ENCODE measurements at places on chromosomes 12 and 14.

DNA sequence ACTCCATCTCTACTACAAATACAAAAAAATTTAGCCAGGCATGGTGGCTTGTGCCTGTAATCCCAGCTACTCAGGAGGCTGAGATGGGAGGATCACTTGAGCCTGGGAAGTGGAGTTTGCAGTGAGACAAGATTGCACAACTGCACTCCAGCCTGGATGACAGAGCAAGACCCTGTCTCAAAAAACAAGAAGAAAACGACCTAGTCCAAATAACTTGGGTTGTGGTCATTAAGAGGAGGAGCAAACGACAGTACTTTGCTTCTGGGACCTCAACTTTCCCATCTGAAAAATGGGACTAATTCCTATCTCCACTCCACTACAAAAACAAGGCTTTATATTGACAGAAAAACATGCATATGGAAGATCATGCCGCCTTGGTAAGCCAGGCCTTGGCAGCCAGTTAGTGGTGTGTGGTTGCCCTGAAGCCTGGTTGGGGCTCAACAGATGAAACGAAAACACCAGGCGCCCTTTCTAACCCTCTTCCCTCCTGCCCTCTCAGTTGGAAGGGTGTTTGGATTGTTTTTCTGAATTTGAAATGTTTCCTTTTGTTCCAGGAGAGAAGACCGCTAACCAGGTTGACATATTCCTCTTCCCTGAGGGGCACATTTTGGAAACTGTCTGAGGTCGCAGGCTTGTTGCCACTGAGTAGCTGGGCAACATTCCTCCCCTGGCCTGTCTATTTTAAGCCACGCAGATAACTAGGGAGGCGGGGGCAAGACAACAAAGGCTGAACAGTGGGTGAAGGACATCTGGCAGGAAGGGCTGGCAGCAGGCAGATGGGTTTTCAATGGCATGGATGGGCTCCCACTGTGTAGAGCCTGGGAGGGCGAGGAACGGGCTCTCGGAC, 13.7 kb upstream of the VPS37B start:
- no peak for DNase-seq
- peaks cover 13% of the 10 kb centered on the region for H3K4me1 ChIP-seq
- no peak overlapping the region for H3K4me3 ChIP-seq
- H3K27me3 ChIP-seq, result no peaks in the 10 kb centered on the region
- H3K27ac ChIP-seq, result no peak overlapping the region

DNA sequence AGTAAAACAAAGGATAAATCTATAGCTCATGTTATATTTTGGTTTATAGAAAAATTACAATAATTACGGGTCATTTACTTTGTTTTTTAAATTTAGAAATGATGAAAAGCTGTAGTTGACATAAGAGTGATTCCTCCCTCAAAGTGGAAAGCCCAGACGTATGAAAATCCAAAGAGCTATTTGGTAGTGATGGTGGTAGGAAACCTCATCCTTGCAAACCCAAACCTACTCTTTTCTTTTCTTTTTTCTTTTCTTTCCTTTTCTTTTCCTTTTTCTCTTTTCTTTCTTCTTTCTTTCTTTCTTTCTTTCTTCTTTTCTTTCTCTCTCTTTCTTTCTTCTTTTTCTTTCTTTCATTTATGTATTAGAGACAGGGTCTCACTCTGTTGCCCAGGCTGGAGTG, 190.3 kb upstream of the RASSF8 start:
- DNase-seq, result no peak
- H3K4me3 ChIP-seq, result no peak overlapping the region
- H3K36me3 ChIP-seq, result no peaks in the 10 kb centered on the region
- H3K4me1 ChIP-seq, result no peaks in the 10 kb centered on the region
- H3K27me3 ChIP-seq, result no peaks in the 10 kb centered on the region

GRCh38 chr14:57227083-57227482, 41.6 kb downstream of the EXOC5 start:
- H3K27me3 ChIP-seq, result no peaks in the 10 kb centered on the region
- no peaks in the 10 kb centered on the region for H3K4me1 ChIP-seq

DNA sequence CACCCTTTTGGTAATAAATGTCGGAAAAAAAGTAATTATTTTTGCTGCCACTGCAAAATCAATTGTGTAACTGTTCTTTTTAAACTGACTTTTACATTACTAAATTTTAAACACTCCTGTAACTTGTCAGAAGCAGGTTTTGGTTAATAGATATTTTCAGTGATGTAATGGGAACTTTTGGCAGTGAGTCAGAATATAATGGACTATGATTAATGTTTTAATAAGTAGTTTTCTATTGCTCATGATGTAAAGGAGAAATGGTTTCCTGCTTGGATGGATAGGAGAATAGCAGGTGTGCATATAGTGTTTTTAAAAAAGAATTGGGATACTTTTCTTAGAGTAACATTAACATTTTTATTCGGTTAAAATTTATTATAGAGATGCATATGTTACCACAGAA, 58.8 kb downstream of the TRMT5 start:
- H3K36me3 ChIP-seq, result peaks cover 2% of the 10 kb centered on the region
- H3K27ac ChIP-seq, result no peak overlapping the region
- no peaks in the 10 kb centered on the region for H3K4me1 ChIP-seq
- H3K27me3 ChIP-seq, result no peaks in the 10 kb centered on the region
- no peak overlapping the region for H3K4me3 ChIP-seq
- no peak for DNase-seq

GRCh38 chr12:54017027-54017788, 8.4 kb downstream of the HOXC8 start:
- H3K4me1 ChIP-seq, result peaks cover 88% of the 10 kb centered on the region
- DNase-seq, result peak; percentile 88
- peaks cover 2% of the 10 kb centered on the region for H3K27me3 ChIP-seq
- peak overlapping the region; percentile 88 for H3K4me3 ChIP-seq
- peak overlapping the region; percentile 100 for H3K27ac ChIP-seq

GRCh38 chr12:128853600-128854197, 421 bp downstream of the GLT1D1 start:
- peaks cover 2% of the 10 kb centered on the region for H3K27me3 ChIP-seq
- no peak for DNase-seq
- H3K36me3 ChIP-seq, result no peaks in the 10 kb centered on the region
- peak overlapping the region; percentile 20 for H3K4me3 ChIP-seq
- peaks cover 15% of the 10 kb centered on the region for H3K4me1 ChIP-seq

GRCh38 chr14:49733836-49734235, 34.1 kb upstream of the KLHDC2 start:
- H3K4me3 ChIP-seq, result no peak overlapping the region
- H3K27me3 ChIP-seq, result no peaks in the 10 kb centered on the region
- no peak overlapping the region for H3K27ac ChIP-seq
- no peaks in the 10 kb centered on the region for H3K4me1 ChIP-seq
- no peak for DNase-seq

DNA sequence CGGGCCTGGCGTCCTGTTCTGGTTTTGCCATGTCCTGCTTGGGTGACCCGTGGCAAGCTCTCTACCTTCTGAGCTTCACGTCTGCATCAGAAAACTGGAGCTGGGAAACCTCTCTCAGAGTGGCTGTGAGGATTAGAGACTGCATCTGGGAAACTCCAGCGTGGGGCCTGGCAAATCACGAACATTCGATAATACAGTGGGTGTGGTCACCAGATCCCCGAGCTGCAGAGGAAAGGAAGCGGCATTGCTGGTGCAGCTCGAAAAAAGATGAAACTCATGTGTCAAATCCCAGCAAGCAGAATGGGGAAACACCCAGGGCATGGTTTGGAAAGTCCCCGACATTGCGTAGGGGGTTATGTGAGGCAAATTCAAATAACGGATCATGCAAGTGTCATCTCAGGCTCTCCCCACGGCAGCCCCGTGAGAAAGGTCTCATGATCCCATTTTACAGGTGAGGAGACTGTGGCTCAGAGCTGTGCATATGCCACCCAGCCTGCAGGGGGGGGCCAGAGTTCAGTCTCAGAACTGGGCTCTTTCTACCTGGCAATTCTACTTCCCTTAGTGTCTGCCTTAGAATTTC, 98.1 kb upstream of the VRK1 start:
- no peak overlapping the region for H3K27ac ChIP-seq
- H3K4me1 ChIP-seq, result no peaks in the 10 kb centered on the region
- H3K4me3 ChIP-seq, result no peak overlapping the region
- no peaks in the 10 kb centered on the region for H3K36me3 ChIP-seq
- H3K27me3 ChIP-seq, result peaks cover 2% of the 10 kb centered on the region

DNA sequence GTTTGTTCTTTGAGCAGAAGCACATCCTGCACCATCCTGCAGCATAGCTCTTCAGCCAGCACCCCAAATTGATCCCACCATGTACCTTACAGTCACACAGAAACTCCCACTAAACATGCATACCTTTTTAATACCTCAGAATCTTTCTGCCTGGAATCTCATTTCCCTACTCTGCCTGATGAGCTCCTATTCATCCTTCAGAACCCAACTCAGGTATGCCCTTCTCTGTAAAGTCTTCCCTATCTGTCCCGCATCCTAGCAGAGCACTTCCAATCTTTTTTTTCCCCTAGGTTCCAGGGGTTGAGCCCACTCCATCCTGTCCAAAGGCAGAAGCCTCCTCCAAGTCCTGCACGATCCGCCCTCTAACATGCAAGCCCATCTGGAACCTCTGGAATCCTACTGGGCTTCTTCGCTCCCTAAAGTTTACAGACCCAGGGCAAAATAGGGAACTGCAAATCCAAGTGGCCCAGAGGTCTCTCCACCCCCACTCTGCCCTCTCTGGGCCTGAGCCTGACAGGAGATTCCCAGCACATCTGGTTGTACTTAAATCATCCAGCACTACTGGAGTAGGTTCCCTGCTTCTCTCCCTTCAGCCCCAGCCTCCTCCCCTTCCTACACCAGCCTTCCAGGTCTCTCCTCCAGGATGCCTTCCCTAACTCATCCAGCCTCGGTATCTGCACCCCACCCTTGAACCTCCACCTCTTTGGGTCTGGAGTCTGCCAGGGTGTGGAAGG, 4.1 kb upstream of the FIGNL2 start:
- H3K27ac ChIP-seq, result no peak overlapping the region
- no peak for DNase-seq
- H3K4me1 ChIP-seq, result peaks cover 35% of the 10 kb centered on the region
- H3K36me3 ChIP-seq, result peaks cover 4% of the 10 kb centered on the region
- H3K27me3 ChIP-seq, result peaks cover 2% of the 10 kb centered on the region

- no peak overlapping the region for H3K27ac ChIP-seq
- DNase-seq, result no peak
- H3K27me3 ChIP-seq, result no peaks in the 10 kb centered on the region
- H3K36me3 ChIP-seq, result peaks cover 7% of the 10 kb centered on the region
- H3K4me1 ChIP-seq, result no peaks in the 10 kb centered on the region
Measured at GRCh38 chr14:88421286-88421685, 35.8 kb downstream of the SPATA7 start.

DNA sequence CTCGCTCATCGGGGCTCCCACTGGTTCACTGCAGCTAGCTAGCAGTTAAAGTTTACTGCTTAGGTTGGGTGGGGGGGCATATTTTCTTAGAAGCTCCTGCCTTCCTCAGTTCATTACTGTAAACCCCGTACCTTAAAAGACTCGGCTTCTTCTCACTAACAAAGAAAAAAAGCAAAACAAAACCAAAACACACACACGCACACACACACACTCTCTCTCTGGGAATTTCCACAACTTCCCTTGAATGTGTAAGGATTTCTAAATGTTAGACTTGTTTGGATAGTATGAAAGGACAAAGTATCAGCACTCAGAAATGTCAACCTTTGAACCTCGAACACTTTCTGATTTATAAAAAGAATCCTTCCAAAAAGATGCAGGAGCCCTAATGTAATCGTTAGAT, 927 bp downstream of the PTHLH start:
- peaks cover 88% of the 10 kb centered on the region for H3K27me3 ChIP-seq
- H3K36me3 ChIP-seq, result no peaks in the 10 kb centered on the region
- peaks cover 36% of the 10 kb centered on the region for H3K4me1 ChIP-seq
- no peak overlapping the region for H3K27ac ChIP-seq

- H3K36me3 ChIP-seq, result no peaks in the 10 kb centered on the region
- no peaks in the 10 kb centered on the region for H3K27me3 ChIP-seq
- H3K4me3 ChIP-seq, result peak overlapping the region; percentile 89
- DNase-seq, result no peak
Measured at GRCh38 chr12:24560831-24561271, 388.1 kb downstream of the BCAT1 start.

- no peak overlapping the region for H3K4me3 ChIP-seq
- peaks cover 8% of the 10 kb centered on the region for H3K36me3 ChIP-seq
- no peaks in the 10 kb centered on the region for H3K4me1 ChIP-seq
Measured at GRCh38 chr14:88868558-88869159, 44.2 kb downstream of the TTC8 start.

GRCh38 chr12:6222078-6222654, 22.0 kb downstream of the CD9 start:
- H3K27me3 ChIP-seq, result no peaks in the 10 kb centered on the region
- peaks cover 50% of the 10 kb centered on the region for H3K4me1 ChIP-seq
- no peaks in the 10 kb centered on the region for H3K36me3 ChIP-seq
- no peak overlapping the region for H3K4me3 ChIP-seq
- no peak overlapping the region for H3K27ac ChIP-seq

DNA sequence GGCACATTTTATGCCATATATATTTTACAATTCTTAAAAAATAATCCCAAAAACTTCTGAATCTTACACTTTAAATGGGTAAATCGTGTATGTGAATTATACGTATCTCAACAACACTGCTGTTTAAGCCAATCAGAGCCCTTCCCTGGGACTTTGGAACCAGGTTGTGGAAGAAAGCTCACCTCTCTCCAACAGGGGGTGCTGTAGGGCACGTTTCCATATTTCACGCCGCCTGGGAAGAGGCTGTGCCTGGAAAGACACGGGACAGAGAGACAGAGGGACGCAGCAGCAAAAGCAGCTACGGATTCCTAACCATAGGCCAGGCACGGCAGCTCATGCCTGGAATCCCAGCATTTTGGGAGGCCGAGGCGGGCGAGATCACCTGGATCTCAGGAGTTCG, 29.4 kb upstream of the FBRSL1 start:
- DNase-seq, result no peak
- no peaks in the 10 kb centered on the region for H3K36me3 ChIP-seq
- H3K4me1 ChIP-seq, result peaks cover 12% of the 10 kb centered on the region
- H3K27me3 ChIP-seq, result no peaks in the 10 kb centered on the region

- no peak overlapping the region for H3K4me3 ChIP-seq
- no peaks in the 10 kb centered on the region for H3K4me1 ChIP-seq
- H3K36me3 ChIP-seq, result no peaks in the 10 kb centered on the region
- no peaks in the 10 kb centered on the region for H3K27me3 ChIP-seq
- no peak for DNase-seq
Measured at GRCh38 chr14:98724734-98725133, 547.3 kb downstream of the BCL11B start.

DNA sequence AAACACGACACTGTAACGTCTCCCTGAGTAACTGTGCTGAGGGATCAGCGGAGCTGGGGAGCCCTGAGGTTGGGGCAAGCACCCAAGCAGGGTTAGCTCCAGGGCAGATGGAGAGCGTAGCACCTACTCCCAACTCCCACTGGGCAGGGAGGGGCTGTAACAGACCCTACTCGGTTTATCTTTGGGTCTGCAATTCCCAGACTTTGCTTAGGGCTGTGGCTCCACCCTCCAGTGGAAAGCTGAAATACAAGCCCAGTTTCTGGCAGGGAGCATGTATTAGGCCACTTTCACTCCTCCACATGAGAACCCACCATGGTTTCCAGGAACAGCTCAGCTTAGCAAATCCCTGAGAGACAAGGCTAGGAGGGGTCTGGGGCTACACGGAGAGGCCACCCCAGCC, 17.3 kb upstream of the TC2N start:
- H3K27me3 ChIP-seq, result no peaks in the 10 kb centered on the region
- peaks cover 18% of the 10 kb centered on the region for H3K4me1 ChIP-seq
- H3K36me3 ChIP-seq, result no peaks in the 10 kb centered on the region
- DNase-seq, result no peak
- H3K27ac ChIP-seq, result no peak overlapping the region
